Kidney capillary endothelial cell (primary cell): ENCODE measurements at places on chromosomes 7 and 10.
A peak's percentile ranks its signal among the peaks of the same experiment; 100 is the strongest.

- no peak for DNase-seq
Observed at GRCh38 chr10:75712242-75712880, 280.9 kb downstream of the LRMDA start.

DNA sequence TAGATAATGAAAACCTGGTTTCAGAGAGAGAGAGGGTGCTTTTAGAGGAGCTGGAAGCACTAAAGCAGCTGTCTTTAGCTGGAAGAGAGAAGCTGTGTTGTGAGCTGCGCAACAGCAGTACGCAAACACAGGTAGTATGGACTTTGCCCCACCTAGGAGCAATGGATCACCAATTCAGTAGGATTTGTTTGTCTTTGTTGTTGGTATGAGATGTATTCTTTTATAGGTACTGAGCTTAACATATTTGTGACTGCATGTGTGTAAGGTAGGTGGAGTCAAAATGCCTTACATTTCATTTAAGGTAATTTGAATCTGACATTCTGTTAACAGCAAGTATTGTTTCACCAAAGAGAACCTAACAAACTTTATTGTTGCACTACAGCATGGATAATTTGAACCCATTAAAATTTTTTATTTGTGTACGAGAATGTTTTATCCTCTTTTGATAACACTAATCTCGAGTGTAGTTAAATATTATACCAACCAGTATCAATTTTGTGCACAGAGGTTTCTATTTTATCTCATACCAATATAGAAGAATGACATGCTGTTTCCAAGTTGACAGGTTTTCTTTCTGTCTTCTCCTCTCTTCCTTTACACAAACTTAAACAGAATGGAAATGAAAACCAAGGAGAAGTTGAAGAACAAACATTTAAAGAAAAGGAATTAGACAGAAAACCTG, 92.1 kb downstream of the CYP51A1 start:
- no peak for DNase-seq

- DNase-seq = no peak
Observed at GRCh38 chr7:86929293-86930109, 130.0 kb downstream of the ELAPOR2 start.

DNA sequence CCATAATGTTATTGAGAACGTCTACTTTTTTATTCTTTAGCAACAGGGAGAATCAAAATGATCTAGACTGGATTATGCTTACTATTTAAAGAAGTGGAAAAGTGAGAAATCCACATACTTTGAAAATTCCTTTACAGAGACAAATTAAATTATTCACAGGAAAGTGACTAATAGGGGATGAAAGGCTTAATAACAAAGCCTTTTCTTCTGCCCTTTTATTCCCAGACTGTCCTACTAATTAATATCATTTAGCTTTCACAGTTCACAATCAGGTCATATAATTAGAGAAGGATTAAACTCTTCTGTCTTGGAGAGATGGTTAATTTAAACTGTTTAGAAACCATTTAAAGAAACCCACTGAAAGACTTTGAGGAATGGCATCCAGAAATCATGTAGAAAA, 58.8 kb downstream of the ARL4A start:
- DNase-seq = peak; percentile 15

- DNase-seq = no peak
Observed at GRCh38 chr7:1095621-1096155, 7.8 kb downstream of the GPER1 start.

- peak; percentile 61 for DNase-seq
Observed at GRCh38 chr7:129644634-129645230, 33.2 kb downstream of the NRF1 start.

DNA sequence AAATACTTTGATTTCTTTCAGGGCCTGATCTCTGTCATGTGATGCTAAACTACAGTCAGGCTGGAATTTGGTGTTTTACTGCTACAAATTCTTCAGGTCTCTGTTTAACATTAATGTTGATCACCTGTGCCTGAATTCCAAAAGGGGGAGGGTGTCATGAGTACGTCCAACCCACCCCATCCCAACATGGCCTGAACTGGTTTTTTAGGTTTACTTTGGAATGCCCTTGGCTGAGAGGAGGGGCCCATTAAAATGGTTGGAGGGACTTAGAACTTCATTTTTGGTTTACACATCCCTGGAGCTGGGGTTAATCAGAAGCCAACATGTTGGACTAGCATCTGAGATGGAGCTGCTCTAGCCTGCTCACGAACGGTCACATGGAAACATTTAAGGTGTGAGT, 60.8 kb upstream of the CFAP46 start:
- DNase-seq = no peak

DNA sequence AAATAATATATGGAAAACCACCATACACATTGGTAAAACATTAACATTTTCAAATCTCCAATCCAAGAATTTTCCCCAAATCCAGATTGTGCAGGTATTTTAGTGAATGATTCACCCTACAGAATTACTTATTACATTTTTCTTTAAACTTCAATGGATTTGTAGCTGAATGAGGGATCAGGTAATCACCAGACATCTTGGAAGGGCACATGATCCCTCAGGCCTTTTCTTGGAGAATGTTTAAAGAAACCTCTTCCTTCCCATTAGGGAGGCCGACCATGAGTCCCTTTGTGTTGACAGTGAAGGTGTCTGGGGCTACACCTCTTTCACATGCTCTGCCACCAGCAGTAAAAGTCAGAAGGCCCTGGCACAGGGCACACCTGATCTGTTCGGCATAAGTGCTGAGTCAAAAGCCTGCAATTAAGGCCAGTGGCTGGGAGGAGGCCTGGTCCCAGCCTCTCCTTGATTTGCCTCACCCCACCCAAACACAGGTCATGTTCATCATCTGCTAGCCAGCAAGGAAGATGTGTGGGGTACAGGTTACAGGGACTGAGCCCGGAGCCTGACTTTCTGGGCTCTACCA, 207.7 kb downstream of the SNX10 start:
- no peak for DNase-seq

GRCh38 chr7:101084865-101085161, 468 bp upstream of the TRIM56 start:
- no peak for DNase-seq

DNA sequence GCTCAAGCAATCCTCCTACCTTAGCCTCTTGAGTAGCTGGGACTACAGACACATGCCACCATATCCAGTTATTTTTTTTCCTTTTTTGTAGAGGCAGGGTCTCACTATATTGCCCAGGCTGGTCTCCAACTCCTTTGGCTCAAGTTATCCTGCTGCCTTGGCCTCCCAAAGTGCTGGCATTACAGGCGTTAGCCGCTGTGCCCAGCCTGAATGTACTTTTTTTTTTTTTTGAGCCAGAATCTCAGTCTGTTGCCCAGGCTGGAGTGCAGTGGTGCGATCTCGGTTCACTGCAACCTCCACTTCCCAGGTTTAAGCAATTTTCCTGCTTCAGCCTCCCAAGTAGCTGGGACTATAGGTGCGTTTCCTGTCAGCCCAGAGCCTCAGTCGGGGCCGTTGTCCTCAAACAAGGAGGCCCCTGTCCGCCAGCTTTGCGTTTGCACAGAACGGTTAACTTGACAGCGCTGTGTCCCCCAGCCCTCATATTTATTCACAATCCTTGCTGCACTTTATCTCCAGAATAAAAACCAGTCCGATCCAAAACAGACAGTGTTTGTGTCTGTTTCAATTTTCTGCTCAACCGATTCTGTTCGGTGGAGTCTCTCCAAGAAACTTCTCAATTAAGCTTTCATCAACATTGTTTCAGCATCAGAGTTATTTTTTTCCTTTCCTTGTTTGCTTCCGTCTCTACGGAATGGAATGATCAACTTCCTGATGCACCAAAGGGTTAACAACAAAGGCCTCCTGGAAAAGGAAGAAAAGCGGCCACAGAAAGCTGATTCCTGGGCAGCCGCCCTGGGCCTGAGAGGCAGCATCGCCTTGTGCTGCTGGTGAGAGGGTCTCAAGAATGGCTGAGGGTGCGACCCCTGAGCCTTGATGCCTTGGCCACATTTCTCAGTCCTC, 64.5 kb downstream of the PDIA4 start:
- DNase-seq = no peak

- DNase-seq = no peak
Observed at GRCh38 chr7:92259610-92260247, 14.0 kb downstream of the ANKIB1 start.

GRCh38 chr10:62087329-62087728, 181.3 kb downstream of the RTKN2 start:
- DNase-seq = no peak

GRCh38 chr7:91330866-91331265, 66.6 kb downstream of the FZD1 start:
- no peak for DNase-seq

GRCh38 chr7:63073286-63073685, 925.4 kb upstream of the ZNF722 start:
- DNase-seq = no peak

GRCh38 chr7:23115991-23116390, 10.4 kb downstream of the KLHL7 start:
- DNase-seq = no peak

GRCh38 chr10:128064108-128064969, 61.9 kb downstream of the MKI67 start:
- no peak for DNase-seq

DNA sequence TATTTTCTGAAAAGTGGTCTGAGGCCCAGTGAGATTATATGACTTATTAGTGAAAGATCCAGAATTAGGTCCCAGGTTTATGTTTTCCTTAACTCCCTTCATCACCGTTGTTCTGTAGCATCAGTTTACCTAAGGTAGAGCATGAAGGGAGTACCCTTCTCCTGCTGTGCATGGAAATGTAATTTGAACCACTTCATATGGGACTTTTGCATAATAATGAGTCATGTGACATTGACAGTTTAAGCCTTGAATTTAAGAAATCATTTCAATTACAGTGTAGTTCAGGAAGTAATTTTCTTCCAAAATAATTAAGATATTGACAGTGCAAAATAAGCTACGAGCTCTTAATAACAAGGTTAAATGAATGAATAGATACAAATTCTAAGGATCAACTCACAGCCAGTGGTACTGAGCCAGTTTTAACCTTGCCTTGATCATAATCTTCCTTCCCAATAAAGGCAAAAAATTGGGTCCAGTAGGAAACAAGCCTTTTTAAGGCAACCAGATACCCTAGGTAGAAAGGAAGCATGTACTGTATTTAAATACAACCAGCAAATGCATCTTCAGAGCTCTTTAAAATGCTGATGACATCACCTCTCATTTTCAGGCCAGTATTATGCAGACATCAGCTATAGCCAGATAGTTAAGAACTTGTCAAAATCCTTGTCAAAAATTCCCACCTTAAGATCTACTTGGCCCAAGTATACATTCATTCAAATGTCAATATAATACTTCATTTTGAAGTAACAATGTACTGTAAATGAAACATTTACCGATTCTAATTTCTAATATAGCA, 48.8 kb upstream of the DKK1 start:
- DNase-seq = no peak

DNA sequence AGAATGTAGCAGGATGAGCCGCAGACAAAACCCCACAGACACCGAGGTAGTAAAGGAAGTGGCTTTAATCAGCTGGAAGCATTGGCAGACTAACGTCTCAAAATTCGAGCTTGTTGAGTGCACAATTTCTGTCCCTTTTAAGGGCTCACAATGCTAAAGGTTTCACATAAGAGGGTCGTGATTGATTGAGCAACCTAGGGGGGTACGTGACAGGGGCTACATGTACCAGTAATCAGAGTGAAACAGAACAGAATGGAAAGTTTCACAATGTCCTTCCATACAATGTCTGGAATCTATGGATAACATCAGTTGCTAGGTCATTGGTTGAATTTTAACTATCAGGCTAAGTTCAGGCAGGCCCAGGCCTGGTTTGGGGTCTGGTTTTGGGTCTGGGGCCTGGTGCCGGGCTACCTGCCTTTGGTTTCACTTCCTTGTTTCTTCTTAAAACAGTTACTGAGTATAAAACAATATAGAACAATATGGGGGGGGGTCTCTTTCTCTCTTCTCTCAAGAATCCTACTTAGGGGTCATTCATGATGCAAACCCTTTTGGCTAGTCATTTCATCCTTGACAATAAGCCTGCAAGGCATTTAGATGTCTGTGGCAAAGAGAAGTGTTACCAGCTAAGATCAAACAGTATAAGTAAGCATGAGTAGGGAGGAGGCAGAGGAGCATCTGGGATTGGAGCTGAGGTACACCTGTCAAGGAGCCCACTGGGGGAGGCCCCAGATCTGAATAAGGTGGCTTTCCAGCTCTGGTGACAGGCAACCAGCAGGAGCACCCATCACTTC, 364.1 kb downstream of the TNS3 start:
- no peak for DNase-seq

GRCh38 chr7:159098424-159098786, 46.3 kb downstream of the VIPR2 start:
- no peak for DNase-seq

DNA sequence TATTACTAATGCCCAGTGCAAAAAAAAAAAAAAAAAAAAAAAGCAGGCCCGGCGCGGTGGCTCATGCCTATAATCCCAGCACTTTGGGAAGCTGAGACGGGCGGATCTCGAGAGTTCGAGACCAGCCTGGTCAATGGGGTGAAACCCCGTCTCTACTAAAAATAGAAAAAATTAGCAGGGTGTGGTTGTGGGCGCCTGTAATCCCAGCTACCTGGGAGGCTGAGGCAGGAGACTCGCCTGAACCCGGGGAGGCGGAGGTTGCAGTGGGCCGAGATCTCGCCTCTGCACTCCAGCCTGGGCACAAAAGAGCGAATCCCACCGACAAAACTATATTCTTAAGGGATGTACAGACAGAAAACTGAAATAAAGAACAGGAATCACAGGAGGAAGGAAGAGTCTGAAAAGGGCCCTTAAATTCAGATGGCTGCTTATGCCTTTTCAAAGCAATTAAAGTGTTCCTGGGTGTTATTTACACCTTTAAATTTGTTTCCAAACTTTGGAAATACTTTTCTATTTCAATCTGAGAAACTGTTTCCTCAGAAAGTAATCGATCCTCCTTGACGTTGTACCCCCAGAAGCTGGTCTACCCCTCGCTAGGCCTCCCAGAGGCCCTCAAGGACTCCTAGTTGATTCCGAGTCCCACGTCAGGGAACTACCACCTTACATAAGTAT, 2.0 kb upstream of the KMT2E start:
- DNase-seq = peak; percentile 18

- DNase-seq = no peak
Observed at GRCh38 chr10:47457826-47458225, 26.1 kb downstream of the ANXA8 start.

DNA sequence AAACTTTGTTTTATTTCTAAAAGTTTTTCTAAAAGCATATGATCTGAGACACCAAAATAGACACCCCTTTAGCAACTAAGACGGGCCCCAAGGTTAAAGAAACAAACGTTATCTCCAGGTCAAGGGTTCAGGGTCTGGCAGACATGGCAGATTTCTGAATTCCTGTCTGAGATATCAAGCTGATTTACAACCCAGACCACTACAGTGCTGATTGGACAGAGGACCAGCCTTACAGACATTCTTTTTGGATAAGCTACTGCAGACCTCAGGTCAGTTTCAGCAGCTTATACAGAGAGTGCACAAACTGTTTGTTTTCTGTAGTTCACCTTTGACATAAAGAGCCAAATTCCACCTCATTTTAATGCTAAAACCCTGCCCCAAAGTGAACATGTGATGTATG, 34.8 kb downstream of the SVOPL start:
- no peak for DNase-seq
